ENCODE measurements at places on chromosomes 7 and 10. TPM values are rescaled to one million over a fixed set of nuclear protein-coding genes. Genes with fewer than 3 reads are reported as not detected.

The TFEC gene
- 1.6 TPM for total RNA-seq

The CLRN3 gene
- not detected for total RNA-seq

The TUBB8 gene
- total RNA-seq: not detected

The GSTO2 gene
- total RNA-seq: 0.67 TPM

The PCBD1 gene
- total RNA-seq: 121 TPM

The MYH16 gene
- not detected for total RNA-seq

The TMEM176B gene
- 44.9 TPM for total RNA-seq

The NPC1L1 gene
- total RNA-seq: 0.19 TPM

The MCM10 gene
- 0.22 TPM for total RNA-seq

The FOXI2 gene
- 0.24 TPM for total RNA-seq

The TRIM50 gene
- total RNA-seq: not detected

The AKR1C8 gene
- total RNA-seq: 0.86 TPM

The SH2D4B gene
- not detected for total RNA-seq

The SVIL gene
- 518 TPM for total RNA-seq

The TMEM178B gene
- total RNA-seq: 15.2 TPM

The ACHE gene
- 2.1 TPM for total RNA-seq

The C10orf53 gene
- not detected for total RNA-seq

The AMZ1 gene
- total RNA-seq: 0.08 TPM

The TRIL gene
- 2.6 TPM for total RNA-seq

The DDC gene
- total RNA-seq: not detected

The EPHA1 gene
- total RNA-seq: not detected

The DPYSL4 gene
- total RNA-seq: 55.4 TPM

The ZFYVE27 gene
- 19.8 TPM for total RNA-seq

The DCLRE1C gene
- total RNA-seq: 3.2 TPM

The BLOC1S2 gene
- 27.8 TPM for total RNA-seq

The PRSS37 gene
- total RNA-seq: not detected

The CASP2 gene
- 12.6 TPM for total RNA-seq

The R3HCC1L gene
- 6.8 TPM for total RNA-seq

The HTR5A gene
- total RNA-seq: not detected

The TRIP6 gene
- total RNA-seq: 24.4 TPM

The CADPS2 gene
- 6.3 TPM for total RNA-seq

The STEAP4 gene
- total RNA-seq: 19.9 TPM

The GPR26 gene
- total RNA-seq: not detected

The OR2A1 gene
- total RNA-seq: 0.19 TPM

The CALCR gene
- total RNA-seq: not detected

The CPXM2 gene
- total RNA-seq: 11.2 TPM

The AQP1 gene
- total RNA-seq: 155 TPM

The STEAP1 gene
- total RNA-seq: 6.5 TPM

The HYAL4 gene
- 0.32 TPM for total RNA-seq

The SLF2 gene
- total RNA-seq: 22.8 TPM

The TBC1D12 gene
- 6.3 TPM for total RNA-seq

The TES gene
- total RNA-seq: 15.8 TPM

The HECTD2 gene
- total RNA-seq: 13.2 TPM

The RBM28 gene
- 35.1 TPM for total RNA-seq
